ENCODE measurements at places on chromosomes 4 and X.

- no peak for DNase-seq
These were observed 286.4 kb downstream of the CRLF2 start for GRCh38 chrX:926070-926469.

DNA sequence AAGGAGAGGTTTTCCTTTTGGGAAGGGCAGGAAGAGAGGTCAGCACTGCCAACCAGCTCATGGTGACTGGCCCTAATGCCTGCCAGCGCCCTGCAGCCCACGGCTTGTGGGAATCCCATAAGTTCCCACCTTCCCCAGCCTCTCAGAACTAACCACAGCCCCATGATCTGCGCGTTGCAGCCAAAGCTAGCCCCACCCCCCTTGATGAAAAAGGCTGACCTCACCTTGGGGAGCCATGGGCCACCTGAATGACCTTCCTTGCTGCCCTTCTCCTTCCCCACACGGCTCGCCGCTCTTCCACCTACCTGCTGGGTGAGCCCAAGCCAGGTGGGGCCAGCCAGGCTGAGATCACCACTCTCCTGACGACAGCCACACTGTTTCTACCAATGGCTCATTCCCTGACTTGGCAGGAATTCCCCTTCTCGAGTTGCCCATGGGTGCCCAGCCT is 3.9 kb upstream of the ELF4 start:
- no peak for DNase-seq

- no peak for DNase-seq
These were observed 1.3 kb downstream of the FAM149A start for GRCh38 chr4:186105647-186106321.

GRCh38 chr4:60002603-60003337 is 1197.4 kb upstream of the ADGRL3 start:
- no peak for DNase-seq

- DNase-seq, result no peak
These were observed 200.0 kb downstream of the CFAP299 start for GRCh38 chr4:80535551-80535950.

DNA sequence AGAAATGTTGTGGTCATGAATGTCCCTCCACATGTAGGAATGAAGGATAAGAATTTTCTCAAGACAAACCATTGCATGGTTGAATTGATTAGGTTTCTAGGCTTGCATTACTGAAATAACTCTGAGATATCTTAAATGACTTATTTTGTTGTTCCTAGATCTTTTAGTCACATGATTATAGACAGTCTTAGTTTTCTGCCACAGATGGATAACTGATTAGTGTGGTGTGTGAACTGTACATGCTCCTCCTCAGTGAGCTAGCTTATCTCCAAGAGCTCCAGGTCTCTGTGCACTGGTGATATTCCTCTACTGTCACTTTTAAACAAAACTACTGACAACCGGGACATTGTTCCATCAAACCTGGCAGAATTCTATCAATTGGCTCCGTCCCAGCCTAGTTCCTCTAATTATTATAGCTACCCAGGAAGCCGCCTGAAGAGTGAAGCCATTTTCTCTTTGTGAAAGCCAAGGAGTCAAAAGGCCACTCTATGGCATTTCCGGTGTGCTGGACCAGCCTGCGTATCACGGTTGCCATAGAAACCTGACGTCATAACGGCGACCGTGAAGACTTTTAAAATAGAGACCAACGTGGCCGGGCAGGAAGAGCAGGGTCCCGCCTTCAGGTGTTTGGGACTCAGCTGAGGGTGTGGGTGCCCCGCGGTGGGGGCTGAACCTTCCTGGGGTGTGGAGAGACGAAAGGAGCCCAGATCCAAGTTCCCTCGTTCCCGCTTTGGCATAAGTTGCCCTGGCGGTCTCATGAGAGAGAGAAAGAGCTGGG is 28.1 kb downstream of the BEX3 start:
- DNase-seq, result peak; percentile 33

GRCh38 chr4:82267506-82267905 is 106.3 kb downstream of the HNRNPD start:
- DNase-seq, result no peak

DNA sequence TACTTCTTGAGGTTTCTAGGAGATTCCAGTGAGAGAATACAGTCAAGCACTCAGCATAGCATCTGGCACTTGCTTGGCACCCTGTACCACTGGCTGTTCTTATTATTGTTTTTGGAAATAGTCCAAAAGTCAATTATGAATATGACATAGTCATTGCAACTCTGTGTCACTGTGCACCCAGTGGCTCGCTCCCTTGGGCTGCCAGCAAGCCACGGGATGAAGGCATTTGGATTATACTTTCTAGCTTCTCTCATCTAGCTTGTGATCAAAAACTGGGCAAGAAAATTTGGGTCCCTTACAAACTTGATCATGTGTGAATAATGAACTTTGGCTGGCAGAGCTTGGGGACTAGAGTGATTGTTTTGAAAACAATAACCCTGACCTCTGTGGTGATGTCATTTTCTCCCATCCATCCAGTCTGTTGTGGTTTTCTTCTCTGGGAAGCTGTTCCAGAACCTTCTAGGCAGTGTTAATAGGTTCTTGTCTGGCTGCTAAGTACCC is 32.7 kb upstream of the LIMCH1 start:
- no peak for DNase-seq

DNA sequence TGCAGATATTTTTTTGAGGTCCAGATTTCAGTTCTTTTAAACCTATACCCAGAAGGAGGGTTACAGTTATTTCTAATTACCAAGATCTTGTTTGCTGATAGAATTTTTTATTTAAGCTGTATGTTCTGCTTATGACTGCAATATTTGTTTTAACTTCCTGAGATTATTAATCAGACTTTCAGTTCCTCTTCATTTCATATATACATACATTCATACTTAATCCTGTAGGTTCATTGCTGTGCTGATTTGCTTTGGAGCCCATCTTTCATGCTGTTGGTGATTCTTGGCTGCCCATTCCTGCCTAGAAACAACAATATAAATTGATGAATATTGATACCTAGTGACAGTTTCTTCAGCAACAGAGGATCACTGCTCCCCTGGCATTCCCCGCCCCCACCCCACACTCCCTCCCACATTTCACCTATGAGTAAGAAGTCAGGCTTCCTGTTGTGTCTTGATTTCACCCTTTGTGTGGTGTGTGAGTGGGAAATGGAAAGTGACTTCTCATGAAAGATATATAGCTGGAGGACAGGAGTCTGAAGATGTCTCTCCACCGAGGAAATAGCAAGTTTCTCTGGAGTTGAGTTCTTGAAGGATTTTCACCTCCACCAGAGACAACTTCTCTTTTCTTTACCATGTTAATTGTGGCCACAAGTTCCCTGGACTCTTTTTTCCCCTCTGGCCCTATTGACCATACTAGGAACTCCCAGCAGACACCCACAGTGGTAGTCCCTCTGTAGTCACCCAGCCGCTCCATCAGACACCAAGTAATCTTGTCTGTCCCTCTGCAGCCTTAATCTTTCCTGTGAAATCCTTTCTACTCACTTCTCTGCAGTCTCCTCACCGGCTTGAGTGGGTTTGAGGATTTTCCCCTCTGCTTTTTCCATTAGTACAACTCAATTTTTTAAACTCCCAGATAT is 118.4 kb downstream of the ASB9 start:
- DNase-seq, result no peak

GRCh38 chrX:40374486-40374885 is 206.3 kb upstream of the ATP6AP2 start:
- DNase-seq, result no peak

GRCh38 chrX:14903891-14904290 is 30.7 kb downstream of the MOSPD2 start:
- DNase-seq, result no peak

- peak; percentile 36 for DNase-seq
These were observed 41.0 kb downstream of the FNIP2 start for GRCh38 chr4:158809611-158810486.

GRCh38 chr4:99301376-99302164 is 10.8 kb upstream of the ADH1A start:
- DNase-seq, result no peak

- DNase-seq, result no peak
These were observed 76.4 kb upstream of the TAPT1 start for GRCh38 chr4:16302648-16303047.

- no peak for DNase-seq
These were observed 791.6 kb downstream of the TRIML1 start for GRCh38 chr4:188930822-188931221.

GRCh38 chr4:7572894-7573293 is 138.2 kb upstream of the PSAPL1 start:
- no peak for DNase-seq

DNA sequence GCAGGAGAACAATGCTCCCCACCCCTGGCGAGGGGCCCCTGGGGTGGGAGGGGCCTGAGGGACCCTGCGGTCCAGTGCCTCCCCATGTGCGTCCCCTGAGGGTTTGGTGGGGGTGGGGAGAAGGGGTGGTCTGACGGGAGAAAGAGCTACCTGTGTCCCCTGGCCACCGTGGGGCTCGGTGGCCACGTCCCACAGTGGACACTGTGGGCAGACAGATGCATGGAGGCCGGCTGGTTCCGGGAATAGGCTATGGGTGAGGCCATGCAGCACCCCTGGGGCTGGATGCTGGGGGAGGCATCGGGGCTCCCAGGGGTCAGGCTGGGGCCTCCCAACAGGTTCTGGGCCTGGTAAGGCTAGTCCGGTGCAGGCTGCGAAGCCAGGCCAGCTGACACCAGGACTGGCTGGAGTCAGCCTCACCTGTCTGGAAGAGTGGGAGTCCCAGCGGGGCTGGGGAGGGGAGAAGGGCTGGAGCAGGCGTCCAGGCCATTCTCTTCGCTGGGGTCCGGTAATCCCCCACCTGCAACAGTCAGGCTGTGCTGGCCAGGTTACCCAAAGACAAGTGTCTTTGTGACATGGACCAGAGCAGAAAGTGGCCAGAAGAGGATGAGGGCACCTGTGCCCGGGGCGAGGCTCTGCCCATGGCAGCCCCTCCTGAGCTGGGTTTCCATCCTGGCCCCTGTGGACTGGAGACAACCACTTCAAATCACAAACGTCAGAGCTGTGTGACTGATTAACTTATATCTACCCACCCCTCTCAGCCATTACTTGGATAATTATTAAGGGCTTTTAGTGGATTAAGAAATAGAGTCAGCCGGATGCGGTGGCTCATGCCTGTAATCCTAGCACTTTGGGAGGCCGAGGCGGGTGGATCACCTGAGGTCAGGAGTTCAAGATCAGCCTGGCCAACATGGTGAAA is 1.4 kb upstream of the FAM53A start:
- DNase-seq, result no peak

- no peak for DNase-seq
These were observed 451 bp downstream of the SOD3 start for GRCh38 chr4:24795666-24796381.

GRCh38 chr4:110905367-110905766 is 282.5 kb upstream of the PITX2 start:
- DNase-seq, result no peak

DNA sequence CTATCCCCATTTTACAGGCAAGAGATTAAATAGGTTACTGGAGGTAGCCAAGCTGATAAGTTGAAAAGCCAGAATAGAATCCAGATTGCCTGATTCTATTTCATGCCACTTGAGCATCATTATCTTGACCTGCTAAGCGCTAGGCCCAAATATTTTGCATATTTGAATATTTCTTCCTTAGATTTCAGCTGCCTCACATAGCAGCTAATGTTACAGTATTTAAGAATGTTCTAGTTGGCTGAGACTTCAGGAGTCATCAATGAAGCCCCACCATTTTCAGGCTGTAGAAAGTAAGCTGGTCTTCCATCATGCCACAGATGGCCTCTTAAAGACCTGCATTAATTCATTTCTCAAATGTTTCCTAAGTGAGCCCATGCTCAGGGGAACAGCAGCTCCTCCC is 121.4 kb downstream of the SHROOM3 start:
- DNase-seq, result no peak

DNA sequence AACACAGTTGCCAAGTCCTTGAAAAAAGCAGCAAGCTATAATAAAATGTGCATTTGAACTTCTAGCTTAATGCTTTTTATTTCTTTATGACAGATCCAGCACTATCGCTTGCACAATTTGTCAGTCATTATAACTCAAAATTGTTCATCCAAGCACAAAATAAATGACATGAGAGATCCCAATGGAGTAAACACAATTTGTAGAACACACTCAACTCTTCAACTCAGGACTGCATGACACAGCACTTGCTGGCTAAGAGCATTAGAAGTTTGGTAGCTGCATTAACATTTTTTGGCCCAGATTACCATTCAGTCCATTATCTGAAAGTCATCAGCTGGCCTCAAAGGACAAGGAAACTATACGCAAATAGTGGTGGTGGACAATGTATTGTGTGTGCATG is 530.1 kb downstream of the INPP4B start:
- DNase-seq, result no peak

DNA sequence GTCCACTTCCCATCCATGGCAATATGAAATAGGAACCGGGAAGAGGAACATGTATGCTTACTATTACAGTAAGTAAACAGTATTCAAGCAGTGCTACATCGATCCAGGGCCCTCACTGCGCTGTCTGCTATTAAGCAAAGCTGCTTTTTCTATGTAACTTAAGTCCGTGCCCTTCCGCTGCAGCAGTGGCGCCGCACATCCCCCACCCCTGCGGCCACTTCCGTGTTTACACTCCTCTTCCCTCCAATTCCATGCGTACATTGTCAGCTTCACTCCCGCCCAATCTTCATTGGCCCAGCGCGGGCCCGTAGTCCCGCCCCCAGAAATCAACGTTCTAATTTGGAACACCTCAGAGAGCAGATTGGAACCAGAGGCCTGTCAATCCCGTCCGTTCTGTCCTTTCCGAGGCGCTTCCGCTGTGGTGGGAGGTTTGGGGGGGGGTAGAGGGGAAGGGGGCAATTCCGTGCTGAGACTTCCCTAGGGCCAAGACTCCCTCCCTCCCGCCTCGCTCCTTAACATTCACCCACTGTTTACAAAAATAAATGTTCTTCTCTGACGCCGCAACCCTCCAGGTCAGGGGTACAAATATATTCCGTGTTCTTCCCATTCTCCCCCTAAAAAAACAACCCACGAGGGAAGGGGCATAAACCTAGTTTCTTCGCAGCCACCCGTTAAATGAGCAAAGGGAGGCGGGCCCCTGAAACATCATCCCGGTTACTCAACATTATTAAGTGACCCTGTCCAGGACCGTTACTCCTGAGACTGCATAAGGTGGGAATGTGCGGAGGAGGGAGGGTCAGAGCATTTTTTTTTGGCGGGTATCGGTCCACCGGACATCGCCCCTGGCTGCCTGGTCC is 67.4 kb downstream of the NOCT start:
- peak; percentile 81 for DNase-seq
